ENCODE measurements at places on chromosomes 2 and 18.

GRCh38 chr2:10057231-10058107 is 14.1 kb downstream of the KLF11 start:
- peak; percentile 51 for DNase-seq

GRCh38 chr18:76801567-76802505 is 20.5 kb upstream of the ZNF236 start:
- DNase-seq: peak; percentile 56

GRCh38 chr2:240856151-240856980 is 12.3 kb upstream of the AGXT start:
- DNase-seq: no peak

DNA sequence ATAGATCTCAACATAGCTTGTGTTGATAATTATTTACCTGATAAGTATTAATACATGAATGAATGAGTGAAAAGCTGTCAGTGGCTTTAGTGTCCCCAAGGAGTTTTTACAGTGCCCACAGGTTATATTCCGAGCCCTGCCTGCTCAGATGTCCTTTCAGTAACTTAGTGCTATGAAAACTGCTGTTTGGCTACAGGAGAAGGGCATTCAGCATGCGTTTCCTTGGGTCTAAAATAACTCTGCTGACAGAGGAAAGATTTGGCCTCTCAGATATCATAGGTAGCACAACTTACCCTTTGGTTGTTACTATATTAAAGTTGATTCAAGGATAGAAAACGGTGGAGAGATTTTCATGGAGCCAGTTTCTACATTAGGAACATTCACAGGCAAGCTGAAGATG is 241.0 kb downstream of the ETAA1 start:
- DNase-seq: no peak

- no peak for DNase-seq
Observed at GRCh38 chr18:79515944-79516351, 120.2 kb downstream of the NFATC1 start.

DNA sequence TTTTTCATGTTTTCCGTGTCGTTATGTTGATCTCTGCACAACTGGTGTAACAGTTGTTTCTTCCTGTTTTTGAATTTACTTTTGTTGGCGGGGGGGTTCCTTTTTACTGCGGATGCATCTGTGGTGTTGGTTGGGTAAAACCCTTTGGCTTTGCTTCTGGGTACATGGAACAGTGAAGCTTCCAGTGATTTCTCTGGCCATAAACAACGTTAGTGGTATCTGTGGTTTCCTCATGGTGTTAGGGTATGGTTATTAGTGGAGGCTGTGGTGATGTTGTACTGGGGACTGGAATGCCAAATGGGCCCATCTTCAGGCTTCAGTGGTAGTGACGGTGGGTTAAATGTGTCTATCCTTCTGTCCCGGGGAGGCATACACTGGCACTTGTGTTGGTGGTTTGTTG is 285.4 kb upstream of the ZNF804A start:
- no peak for DNase-seq

GRCh38 chr2:53880756-53881155 is 21.0 kb upstream of the GPR75 start:
- DNase-seq: no peak

- DNase-seq: no peak
Observed at GRCh38 chr18:56202678-56203077, 435.7 kb downstream of the TXNL1 start.

GRCh38 chr2:174535757-174536703 is 49.2 kb upstream of the GPR155 start:
- no peak for DNase-seq

DNA sequence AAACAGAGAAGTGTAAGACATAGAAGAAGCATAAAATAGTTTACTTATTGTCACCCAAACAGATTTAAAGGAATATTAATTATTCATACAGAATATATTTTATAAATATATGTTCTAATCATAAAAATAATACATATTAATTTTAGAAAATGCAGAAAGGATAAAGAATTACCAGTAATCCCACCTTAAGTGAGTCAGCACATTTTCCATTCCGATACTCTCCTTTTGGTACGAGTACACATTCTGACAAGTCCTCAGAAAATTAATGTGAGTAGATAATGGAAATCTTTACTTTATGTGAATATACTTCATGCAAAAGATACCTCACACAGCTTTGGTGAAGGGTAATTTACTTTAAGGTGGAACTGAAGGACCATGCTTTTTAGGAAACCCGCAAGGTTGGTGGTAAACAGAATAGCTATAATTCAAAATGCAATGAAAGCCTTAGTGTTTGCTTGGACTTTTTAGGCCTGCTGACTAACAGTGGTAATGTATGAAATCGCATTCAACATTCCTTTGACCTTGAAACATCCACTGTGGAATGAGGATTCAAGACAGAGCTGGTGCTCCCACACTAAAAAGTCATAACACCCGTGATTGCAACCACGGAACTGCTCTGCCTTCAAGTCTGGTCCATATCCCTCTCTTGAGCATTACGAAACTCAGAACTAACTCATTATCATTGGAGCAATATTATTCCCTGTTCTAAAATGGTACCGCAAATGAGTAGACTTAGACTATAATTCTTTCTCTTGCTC is 28.1 kb upstream of the HTR2B start:
- DNase-seq: no peak

GRCh38 chr2:96856776-96857666 is 795 bp downstream of the ANKRD39 start:
- DNase-seq: no peak

Measured in progenitor cell of endocrine pancreas (in vitro differentiated cells).